NCI-H524 (cell line): ENCODE measurements at places on chromosomes 3 and 15.
A peak's percentile ranks its signal among the peaks of the same experiment; 100 is the strongest.

DNA sequence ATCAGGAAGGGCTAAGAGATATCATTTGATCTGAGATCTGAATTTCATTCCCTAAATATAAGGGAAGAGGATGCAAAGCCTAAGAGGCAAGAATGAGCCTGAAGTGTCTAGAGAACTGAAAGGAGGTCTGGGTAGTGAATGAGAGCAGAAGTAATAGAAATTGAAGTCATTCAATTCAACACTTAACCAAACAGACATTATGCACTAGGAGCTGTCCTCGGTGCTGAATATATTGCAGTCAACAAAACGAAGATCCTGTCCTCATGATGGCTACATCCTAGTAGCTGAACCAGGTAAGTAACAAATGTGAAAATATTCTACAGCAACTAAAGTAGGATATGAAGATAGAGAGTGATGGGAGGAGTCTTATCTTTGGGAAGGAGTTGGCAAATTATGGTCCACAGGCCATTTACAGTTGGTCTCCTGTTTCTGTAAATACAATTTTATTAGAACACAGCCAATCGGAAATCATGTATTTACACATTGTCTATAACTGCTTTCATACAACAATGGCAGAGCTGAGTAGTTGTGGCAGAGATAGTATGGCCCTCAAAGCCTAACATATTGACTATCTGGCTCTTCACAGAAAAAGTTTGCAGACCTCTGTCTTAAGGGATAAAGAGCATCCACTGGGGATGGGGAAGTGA, 192.9 kb upstream of the CADPS start:
- DNase-seq = no peak

GRCh38 chr3:30654269-30654668, 47.9 kb downstream of the TGFBR2 start:
- DNase-seq = no peak

DNA sequence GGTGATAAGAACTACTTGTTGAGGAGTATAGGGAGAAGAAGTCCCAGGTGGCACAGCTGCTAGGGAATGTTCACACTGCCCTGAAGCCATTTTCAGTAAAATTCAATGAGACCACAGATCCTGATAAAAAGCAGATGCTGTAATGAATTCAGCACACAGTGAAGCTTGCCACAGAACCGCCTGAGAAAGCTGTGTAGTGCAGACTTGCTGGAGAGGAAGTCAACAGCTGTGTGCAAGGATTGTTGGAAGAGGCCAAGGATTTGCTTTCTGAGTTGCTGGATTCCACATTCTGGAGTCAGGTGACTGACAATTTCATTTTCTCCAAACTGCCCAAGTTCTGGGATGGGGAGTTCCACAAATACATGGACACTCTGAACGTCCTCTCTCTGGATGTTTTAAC, 70.9 kb downstream of the ANP32A start:
- DNase-seq = peak; percentile 26

- no peak for DNase-seq
Measured at GRCh38 chr3:167209011-167209410, 171.1 kb downstream of the ZBBX start.

DNA sequence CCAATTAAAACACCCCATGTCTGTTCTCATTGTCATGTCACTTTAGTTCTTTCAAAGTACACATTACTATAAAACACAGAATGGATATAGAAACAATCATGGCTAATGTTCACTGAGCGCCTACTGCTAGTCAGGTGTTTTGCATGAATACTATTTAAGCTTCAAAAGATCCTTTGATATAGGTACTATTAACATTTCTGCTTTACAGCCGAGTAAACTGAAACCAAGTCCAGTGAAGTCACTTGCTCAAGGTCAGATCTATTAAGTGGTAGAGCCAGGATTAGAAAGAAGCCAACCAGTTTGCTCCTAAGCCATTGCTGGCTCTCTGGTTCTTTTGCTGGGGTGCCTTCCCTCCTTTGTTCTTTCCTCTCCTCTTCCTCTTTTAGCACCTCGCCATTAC, 32.4 kb upstream of the NMNAT3 start:
- no peak for DNase-seq

- no peak for DNase-seq
Measured at GRCh38 chr3:110528305-110529121, 543.1 kb upstream of the NECTIN3 start.

DNA sequence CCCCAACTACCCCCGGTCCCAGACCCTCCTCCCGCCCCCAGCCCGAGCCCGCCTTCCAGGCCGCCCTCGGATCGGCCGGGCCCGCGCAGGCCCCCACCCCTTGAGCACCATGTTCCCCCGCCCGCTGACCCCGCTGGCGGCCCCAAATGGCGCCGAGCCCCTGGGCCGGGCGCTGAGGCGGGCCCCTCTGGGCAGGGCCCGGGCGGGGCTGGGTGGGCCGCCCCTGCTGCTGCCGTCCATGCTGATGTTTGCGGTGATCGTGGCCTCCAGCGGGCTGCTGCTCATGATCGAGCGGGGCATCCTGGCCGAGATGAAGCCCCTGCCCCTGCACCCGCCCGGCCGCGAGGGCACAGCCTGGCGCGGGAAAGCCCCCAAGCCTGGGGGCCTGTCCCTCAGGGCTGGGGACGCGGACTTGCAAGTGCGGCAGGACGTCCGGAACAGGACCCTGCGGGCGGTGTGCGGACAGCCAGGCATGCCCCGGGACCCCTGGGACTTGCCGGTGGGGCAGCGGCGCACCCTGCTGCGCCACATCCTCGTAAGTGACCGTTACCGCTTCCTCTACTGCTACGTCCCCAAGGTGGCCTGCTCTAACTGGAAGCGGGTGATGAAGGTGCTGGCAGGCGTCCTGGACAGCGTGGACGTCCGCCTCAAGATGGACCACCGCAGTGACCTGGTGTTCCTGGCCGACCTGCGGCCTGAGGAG, 472 bp downstream of the CHST14 start:
- no peak for DNase-seq

DNA sequence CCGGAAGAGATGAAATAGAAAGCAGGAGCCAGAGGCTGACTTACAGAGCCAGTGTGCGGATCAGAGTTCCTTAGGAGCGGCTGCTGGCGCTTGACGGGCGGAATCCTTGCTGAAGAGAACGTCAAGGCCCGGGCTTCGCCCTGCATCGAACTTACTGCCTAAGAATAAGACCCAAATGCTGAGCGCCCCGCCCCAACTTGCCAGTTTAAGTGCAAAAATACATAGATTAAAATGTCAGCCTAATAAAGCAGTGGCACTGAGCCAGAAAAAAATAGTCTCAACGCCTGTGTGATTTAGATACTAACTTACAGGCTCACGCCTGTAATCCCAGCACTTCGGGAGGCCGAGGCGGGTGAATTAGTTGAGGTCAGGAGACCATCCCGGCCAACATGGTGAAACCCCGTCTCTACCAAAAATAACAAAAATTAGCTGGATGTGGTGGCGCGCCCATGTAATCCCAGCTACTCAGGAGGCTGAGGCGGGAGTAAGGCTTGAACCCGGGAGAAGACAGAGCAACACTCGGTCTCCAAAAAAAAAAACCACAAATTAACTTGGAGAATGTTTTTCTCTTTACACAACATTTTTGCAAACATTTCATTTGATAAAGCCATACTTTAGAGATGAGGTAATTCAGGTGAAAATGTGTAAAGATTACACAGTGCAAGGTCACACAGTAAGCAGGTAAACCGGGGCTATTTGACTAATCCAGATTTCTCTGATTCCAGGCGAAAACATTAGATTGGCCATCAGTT, 1.2 kb upstream of the UBP1 start:
- DNase-seq = peak; percentile 70

- DNase-seq = no peak
Measured at GRCh38 chr3:186509423-186509822, 34.8 kb downstream of the CRYGS start.

GRCh38 chr15:95948411-95948810, 382.1 kb upstream of the NR2F2 start:
- no peak for DNase-seq

GRCh38 chr3:67401921-67402320, 252.5 kb downstream of the SUCLG2 start:
- no peak for DNase-seq

- no peak for DNase-seq
Measured at GRCh38 chr3:30161375-30161774, 445.0 kb upstream of the TGFBR2 start.

GRCh38 chr3:140206196-140207040, 271.4 kb downstream of the CLSTN2 start:
- DNase-seq = peak; percentile 94

DNA sequence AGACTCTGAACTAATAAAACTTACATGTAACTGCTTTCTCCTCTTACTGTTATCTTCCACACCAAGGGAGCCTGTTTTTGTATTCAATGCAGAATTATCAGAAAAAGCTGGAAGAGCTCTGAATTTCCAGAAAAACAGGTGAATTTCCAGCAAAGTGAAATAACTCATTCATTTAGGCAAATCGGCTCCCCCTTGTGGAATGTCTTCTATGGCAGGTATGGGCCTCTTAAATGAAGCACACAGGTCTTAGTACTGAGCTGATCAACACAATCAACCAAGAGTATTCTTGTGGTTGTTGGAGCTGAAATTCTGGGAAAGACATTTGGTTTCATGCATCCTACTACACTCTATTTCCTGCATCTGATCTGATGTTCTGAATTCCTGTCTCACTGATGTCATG, 31.0 kb upstream of the PTPRG start:
- peak; percentile 68 for DNase-seq

GRCh38 chr3:131109156-131109555, 82.5 kb downstream of the NEK11 start:
- DNase-seq = no peak

GRCh38 chr15:57485869-57486268, 105.8 kb upstream of the MYZAP start:
- DNase-seq = no peak
